Heart right ventricle (tissue), 16 donors: ENCODE measurements at places on chromosomes 4 and X. TPM values are rescaled to one million over a fixed set of nuclear protein-coding genes. Genes with fewer than 3 reads are reported as not detected.
A peak's percentile ranks its signal among the peaks of the same experiment; 100 is the strongest.

GRCh38 chr4:120005076-120005475, 61.6 kb downstream of the MAD2L1 start:
- H3K27me3 ChIP-seq, result no peaks in the 10 kb centered on the region
- no peak overlapping the region for H3K4me3 ChIP-seq

DNA sequence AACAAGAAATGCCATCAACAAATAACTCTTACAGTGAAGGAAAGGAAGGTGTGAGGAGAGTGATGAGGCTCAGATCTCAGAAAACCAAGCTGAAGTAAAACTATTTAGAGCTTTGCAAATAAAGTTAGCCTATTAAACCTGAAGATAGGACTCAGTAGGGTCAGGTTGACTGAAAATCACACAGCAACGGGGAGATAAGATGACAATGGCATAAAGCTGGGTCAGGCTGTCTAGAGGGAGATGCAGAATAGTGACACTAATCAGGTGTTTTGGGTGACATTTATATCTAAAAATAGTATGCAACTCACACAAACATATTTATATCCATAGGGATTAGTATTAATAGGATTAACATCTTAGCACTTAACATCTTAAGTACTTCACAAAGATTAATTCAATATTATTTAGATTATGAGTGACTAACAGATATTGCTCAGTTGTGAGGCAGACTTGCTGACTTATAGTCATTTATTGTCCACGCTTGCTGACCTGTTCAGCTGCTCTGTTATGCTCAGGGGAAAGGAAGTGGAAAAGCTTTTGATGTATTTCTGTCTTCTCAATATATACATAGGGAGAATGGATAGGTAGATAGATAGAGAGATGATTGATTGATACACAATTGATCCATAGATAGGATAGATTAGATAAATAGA, 130.7 kb upstream of the GUCY1A1 start:
- H3K27ac ChIP-seq, result peak overlapping the region; percentile 67
- DNase-seq, result no peak
- no peaks in the 10 kb centered on the region for H3K4me1 ChIP-seq
- H3K4me3 ChIP-seq, result no peak overlapping the region
- no peaks in the 10 kb centered on the region for H3K36me3 ChIP-seq

GRCh38 chrX:66892004-66892403, 253.1 kb upstream of the EDA2R start:
- H3K27me3 ChIP-seq, result no peaks in the 10 kb centered on the region
- H3K27ac ChIP-seq, result no peak overlapping the region
- H3K36me3 ChIP-seq, result no peaks in the 10 kb centered on the region
- H3K4me3 ChIP-seq, result no peak overlapping the region
- H3K4me1 ChIP-seq, result no peaks in the 10 kb centered on the region

GRCh38 chr4:164771088-164771487, 17.2 kb downstream of the SMIM31 start:
- no peak overlapping the region for H3K27ac ChIP-seq
- H3K36me3 ChIP-seq, result no peaks in the 10 kb centered on the region
- peaks cover 8% of the 10 kb centered on the region for H3K27me3 ChIP-seq
- DNase-seq, result no peak
- no peak overlapping the region for H3K4me3 ChIP-seq

DNA sequence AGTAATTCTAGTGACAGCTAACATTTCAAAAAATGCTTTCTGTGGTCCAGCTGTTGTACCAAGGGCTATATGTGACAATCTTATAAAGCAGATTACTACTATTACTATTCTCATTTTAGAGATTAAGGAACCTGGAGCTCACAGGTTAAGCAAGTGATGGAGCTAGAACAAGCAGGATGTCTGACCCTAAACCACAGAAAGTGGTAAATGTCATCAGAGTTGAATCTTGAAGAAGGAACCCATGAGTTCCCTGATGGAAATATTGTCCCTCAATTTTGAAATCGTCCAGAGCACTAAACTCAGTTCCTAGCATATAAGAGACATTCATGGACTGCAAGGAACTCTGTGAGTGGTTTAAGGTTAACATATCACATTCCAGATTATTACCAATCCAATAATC, 214.0 kb downstream of the APBB2 start:
- H3K4me1 ChIP-seq, result no peaks in the 10 kb centered on the region
- H3K4me3 ChIP-seq, result no peak overlapping the region
- no peak for DNase-seq
- no peak overlapping the region for H3K27ac ChIP-seq
- H3K27me3 ChIP-seq, result no peaks in the 10 kb centered on the region

DNA sequence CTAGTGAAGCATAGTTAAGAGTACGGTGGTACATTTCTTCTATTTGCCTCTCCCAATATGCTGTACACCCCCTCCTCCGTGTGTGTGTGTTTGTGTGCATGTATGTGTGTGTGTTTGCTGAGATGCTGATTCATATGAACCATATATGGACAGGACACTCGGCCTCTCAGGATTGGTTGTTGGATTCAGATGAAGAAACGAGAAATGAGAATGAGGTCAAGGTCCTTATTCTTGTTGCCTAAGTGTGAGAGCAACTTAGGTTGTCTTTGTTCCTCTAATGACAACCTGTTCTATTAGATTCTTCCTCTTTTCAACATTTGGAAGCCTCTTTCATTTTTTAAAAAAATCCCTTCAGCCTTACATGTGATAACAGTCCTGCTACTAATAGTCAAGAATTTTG, 1387.6 kb downstream of the STIM2 start:
- no peak overlapping the region for H3K4me3 ChIP-seq
- H3K4me1 ChIP-seq, result no peaks in the 10 kb centered on the region
- no peak overlapping the region for H3K27ac ChIP-seq
- no peaks in the 10 kb centered on the region for H3K36me3 ChIP-seq
- no peaks in the 10 kb centered on the region for H3K27me3 ChIP-seq
- DNase-seq, result no peak

GRCh38 chrX:120419463-120419862, 49.6 kb downstream of the LAMP2 start:
- DNase-seq, result no peak
- H3K27ac ChIP-seq, result no peak overlapping the region
- no peaks in the 10 kb centered on the region for H3K27me3 ChIP-seq
- no peaks in the 10 kb centered on the region for H3K36me3 ChIP-seq

DNA sequence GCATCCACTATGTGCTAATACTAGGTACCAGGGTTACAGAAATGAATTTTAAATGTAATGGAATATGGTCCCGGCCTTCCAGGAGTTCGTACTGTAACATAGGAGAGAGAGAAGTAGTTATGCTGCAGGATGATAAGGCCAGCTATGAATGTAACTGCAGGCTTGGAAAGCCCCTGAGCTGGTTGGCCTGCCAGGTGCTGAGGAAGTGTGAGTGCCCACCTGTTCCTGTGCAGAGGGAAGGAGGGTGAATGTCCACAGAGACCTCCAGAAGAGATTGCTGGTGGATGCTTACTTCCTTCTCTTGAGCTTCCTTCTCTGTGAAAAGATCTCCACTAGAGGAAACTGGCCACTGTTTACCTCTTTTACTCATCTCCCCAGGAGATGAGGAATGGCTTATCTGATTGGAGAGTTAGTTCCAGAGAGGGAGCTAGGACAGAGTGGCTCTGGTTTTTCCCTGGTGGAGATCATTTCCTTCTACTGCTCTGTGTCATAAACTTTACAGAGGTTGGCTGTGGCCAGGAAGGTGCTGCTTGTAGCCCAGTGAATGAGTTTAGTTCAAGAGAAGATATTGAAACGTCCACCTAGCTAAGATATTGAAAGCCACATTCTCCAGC, 114.0 kb upstream of the LNX1 start:
- no peaks in the 10 kb centered on the region for H3K27me3 ChIP-seq
- no peak overlapping the region for H3K4me3 ChIP-seq
- H3K27ac ChIP-seq, result no peak overlapping the region
- no peaks in the 10 kb centered on the region for H3K36me3 ChIP-seq

DNA sequence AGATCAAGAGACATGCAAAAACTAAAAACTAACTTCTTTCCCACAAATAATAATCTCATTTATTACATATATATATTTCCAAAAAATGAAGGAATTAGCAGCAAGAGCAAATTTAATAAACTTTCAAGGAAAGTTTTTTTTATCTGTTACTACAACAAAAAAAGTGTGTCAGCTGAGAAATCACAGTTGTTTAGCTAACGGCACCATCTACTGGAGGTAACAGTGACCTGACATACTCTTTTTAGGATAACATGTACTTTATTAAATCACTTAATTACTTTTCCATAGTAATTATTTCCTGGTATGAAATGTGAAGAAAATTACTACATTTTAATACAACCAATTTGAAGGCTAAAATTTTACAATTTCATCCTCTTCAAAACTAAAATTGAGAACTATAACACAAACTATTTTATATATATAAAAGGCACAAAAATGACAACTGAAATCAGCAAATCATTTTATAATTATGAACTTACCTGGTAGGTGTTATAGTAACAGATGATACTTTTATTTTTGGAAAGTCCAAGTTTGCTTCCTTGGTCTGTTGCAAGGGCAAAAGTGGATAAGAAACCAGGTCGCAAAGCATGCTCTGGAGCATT, 9.1 kb downstream of the LAMTOR3 start:
- H3K4me3 ChIP-seq, result no peak overlapping the region
- no peaks in the 10 kb centered on the region for H3K36me3 ChIP-seq
- no peak for DNase-seq
- H3K27me3 ChIP-seq, result no peaks in the 10 kb centered on the region
- H3K27ac ChIP-seq, result no peak overlapping the region

- no peaks in the 10 kb centered on the region for H3K4me1 ChIP-seq
- H3K4me3 ChIP-seq, result no peak overlapping the region
- H3K27ac ChIP-seq, result no peak overlapping the region
- H3K36me3 ChIP-seq, result no peaks in the 10 kb centered on the region
Measured at GRCh38 chr4:141388481-141388880, 167.8 kb downstream of the ZNF330 start.

Gene UGT2B17
- total RNA-seq, result not detected

Gene SLC7A11
- 0.34 TPM for total RNA-seq

Gene GPR34
- 9.8 TPM for total RNA-seq
